PC-3 (cell line): ENCODE measurements at places on chromosomes 16 and 17. TPM values are rescaled to one million over a fixed set of nuclear protein-coding genes. Genes with fewer than 3 reads are reported as not detected.

The CCL16 gene
- not detected in 2 replicates for total RNA-seq

The KRT25 gene
- not detected in 2 replicates for total RNA-seq

The EARS2 gene
- 23.7 and 31.6 TPM in 2 replicates for total RNA-seq

The STH gene
- not detected in 2 replicates for total RNA-seq

The KRT14 gene
- 0.15 TPM in 1 of 2 replicates, not detected in the other for total RNA-seq

The OR4D1 gene
- total RNA-seq: not detected in 2 replicates

The AOC2 gene
- total RNA-seq: 0.63 and 1.4 TPM in 2 replicates

The DVL2 gene
- total RNA-seq: 36.9 and 65.7 TPM in 2 replicates

The SHCBP1 gene
- total RNA-seq: 25.8 and 35.1 TPM in 2 replicates

The NLRC3 gene
- not detected in 2 replicates for total RNA-seq

The PDF gene
- total RNA-seq: 30.6 and 45.0 TPM in 2 replicates

The ACSM2A gene
- not detected in 2 replicates for total RNA-seq

The CDH13 gene
- total RNA-seq: 0.36 TPM in 1 of 2 replicates, not detected in the other

The TNK1 gene
- total RNA-seq: 10.8 and 13.5 TPM in 2 replicates

The DHX38 gene
- 61.2 and 78.6 TPM in 2 replicates for total RNA-seq

The ZSCAN10 gene
- total RNA-seq: not detected in 2 replicates

The SLC13A2 gene
- total RNA-seq: not detected in 2 replicates

The KRTAP3-2 gene
- total RNA-seq: not detected in 2 replicates

The ITGA2B gene
- 3.1 and 7.1 TPM in 2 replicates for total RNA-seq

The CRHR1 gene
- total RNA-seq: not detected in 2 replicates

The ACSM3 gene
- 4.0 and 5.2 TPM in 2 replicates for total RNA-seq

The PTGES3L gene
- 0.52 and 0.55 TPM in 2 replicates for total RNA-seq

The TNFRSF13B gene
- total RNA-seq: not detected in 2 replicates

The MYO18A gene
- 28.0 and 36.1 TPM in 2 replicates for total RNA-seq

The TRAPPC2L gene
- total RNA-seq: 42.0 and 77.5 TPM in 2 replicates

The TAX1BP3 gene
- total RNA-seq: 87.7 and 100 TPM in 2 replicates

The SERPINF2 gene
- total RNA-seq: 2.2 and 2.5 TPM in 2 replicates
